ENCODE measurements at places on chromosomes 7 and 10.

GRCh38 chr10:30117812-30118501, 58.6 kb upstream of the JCAD start:
- DNase-seq = no peak

GRCh38 chr10:124640538-124641231, 103.5 kb downstream of the FAM53B start:
- DNase-seq = no peak

- DNase-seq = no peak
These were observed 30.3 kb downstream of the ITGB1 start for GRCh38 chr10:32927750-32928149.

DNA sequence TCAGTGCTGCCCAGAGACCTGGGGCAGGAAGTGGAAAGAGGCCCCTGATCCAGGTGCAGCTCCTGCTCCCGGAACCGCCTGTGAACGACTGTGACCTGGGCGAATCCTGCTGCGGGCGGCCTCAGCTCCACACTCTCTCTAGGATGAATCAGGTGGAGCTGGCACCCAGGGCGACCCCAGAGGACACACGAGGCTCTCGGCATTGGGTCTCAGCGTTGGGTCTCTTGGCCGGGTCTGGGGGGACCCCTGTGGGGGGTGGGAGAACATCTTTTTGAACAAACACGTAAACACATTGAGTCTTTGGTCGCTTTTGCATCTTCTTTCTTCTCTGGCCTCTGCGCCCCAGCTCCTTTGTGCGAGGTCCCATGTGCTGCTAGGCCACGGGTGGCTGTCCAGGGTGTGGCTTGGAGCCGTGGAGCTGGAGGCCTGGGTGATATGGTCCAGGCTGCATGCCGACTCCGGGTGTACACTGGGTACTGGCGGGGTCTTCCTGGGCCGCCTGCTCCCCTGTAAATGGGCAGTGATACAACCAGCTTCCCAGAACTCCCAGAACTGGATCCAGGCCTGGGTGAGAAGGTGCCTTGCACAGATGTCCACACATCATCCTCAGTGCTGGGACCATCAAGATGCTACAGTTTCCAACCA, 435.8 kb downstream of the DNAJB6 start:
- DNase-seq = no peak

GRCh38 chr10:56181607-56182006, 179.5 kb downstream of the ZWINT start:
- DNase-seq = no peak

GRCh38 chr10:122295451-122295809, 24.3 kb downstream of the BTBD16 start:
- no peak for DNase-seq

- DNase-seq = no peak
These were observed 20.6 kb upstream of the ATAD1 start for GRCh38 chr10:87838650-87839049.

DNA sequence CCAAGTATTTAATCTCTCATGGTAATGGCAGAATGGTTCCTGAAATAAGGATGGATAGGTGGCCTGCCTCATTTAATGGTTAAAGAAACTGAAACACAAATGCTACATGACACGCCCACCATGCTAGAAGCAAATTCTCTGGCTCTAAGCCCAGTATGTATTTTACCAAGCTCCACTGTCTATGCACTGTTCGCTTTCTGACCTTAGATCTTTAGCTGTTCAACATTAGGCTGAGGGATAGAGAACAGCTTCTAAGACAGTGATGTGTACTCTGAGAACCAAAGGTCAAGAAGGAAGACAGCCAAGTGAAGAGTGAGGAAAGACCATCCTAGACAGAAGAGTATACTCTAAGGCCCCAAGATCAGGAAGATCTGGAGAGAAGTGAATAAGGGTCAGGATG, 26.6 kb downstream of the FAM3C start:
- DNase-seq = no peak

DNA sequence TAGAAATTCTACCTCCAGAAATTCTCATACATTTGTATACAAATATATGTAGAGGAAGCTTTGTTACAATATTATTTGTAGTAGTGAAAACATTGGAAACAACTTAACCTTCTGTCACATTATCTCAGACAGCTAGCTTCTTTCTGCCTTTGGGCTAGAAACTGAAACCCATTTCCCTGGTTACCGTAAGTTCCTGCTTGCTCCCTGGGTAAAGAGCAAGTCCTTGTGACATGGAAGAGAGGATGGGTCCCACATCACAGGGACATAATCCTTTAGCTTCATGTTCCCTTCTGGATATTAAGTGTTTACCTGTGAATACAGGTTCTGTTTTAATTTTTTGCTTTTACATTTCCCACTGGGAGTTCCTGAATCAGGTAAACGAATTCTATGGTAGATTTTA, 41.8 kb downstream of the KLHDC10 start:
- no peak for DNase-seq

DNA sequence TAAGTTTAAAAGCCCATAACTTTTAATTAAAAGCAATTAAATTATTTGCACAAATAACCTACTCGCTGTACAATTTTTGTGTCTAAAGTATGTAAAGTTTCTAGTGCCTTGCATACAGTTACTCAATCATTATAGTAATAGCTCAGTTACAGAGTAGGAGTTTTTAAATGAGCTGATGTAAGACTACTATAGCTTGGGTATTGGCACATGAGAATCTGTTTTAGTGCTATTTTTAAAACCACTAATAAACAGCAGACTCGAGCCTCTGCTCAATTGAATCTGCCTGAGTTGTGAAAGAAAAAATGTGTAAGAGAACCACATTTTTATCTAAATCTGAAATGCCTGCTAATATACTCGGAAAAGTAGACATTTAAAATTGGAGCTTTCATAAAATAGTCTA, 31.1 kb downstream of the CTNNA3 start:
- no peak for DNase-seq

DNA sequence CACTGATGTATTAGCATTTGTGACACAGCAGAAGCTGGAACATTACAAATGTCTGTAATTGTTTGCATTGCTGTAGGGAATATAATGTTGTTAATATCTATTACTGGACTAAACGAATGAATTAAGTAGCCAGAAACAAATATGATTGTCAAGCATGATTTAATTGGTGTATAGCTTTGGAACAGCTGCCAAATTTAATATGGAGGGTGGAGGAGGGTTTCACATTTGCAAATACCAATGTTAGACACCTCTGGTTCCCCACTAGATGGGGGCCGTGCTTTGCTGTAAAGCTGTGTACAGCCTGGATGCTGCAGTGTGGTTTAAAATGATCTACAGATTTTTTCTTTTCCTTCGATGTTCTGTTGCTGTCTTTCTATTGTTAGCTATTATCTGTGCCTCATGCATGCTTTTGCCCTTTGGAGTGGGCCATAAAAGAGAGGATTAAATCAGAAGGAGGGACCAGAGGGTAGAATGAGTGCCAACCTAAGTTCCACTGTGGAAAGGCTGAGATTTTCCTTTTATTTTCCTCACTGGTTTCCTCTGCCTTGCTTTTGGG, 23.1 kb downstream of the DNAJB9 start:
- DNase-seq = peak; percentile 39

GRCh38 chr7:27361522-27361921, 118.9 kb downstream of the EVX1 start:
- no peak for DNase-seq

GRCh38 chr7:16655394-16655793, 9.4 kb downstream of the BZW2 start:
- no peak for DNase-seq

DNA sequence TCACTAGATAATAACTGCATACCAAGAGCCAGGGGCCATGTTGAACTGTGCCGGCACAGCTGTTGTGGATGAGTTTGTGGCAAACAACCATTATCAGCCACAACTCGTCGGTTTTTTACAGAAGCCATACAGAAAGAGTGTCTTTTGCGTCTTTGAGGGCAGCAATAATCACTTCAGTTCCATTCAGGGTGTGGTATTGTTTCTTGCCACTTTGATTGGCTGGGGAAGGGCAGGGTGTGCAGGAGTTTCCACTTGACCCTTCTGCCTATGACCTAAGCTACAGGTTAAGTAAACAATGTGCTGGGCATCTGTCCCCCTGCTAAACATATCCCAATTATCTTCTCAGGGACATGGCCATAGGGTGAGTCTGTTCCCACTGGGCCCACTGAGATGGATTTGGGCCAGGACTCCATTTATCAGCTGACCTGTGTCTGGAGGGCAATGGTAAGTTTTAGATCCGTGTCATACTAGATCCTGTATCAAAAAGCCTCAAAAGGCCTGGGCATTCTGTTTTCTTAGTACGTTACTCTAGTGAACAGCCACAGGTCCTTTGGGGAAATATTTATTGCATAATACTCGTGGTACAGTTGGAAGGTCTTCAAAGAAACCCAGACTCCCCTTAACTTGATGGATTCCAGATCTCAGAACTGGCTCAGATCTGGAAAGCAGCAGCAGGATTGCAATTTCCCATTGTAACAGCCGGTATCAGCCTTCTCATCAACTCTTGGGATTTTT, 15.9 kb downstream of the ZNF3 start:
- peak; percentile 21 for DNase-seq

DNA sequence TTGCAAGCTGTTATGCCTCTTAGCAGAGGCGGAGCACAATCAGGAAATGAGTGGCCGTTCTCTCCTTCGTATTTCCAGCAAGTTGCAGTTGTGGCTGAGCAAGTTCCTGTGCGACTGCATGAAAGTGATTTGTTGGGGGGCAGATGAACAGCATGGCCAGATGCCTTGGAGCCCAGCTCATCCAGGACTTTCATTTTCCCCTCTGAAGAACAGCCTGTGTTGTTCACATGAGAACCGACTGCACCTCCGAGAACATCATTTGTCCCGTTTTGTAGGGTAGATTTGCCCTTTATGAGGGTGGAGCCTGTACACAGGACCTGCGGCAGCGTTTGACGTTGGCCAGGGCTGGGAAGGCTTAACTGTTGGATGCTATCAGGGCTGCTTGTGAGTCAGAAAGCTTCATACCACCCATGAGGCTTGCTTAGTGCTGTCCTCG, 4.4 kb downstream of the BAG3 start:
- peak; percentile 49 for DNase-seq

- no peak for DNase-seq
These were observed 18.3 kb upstream of the ZNF12 start for GRCh38 chr7:6725003-6725402.

- no peak for DNase-seq
These were observed 232.1 kb downstream of the PTPRN2 start for GRCh38 chr7:158355456-158356065.

DNA sequence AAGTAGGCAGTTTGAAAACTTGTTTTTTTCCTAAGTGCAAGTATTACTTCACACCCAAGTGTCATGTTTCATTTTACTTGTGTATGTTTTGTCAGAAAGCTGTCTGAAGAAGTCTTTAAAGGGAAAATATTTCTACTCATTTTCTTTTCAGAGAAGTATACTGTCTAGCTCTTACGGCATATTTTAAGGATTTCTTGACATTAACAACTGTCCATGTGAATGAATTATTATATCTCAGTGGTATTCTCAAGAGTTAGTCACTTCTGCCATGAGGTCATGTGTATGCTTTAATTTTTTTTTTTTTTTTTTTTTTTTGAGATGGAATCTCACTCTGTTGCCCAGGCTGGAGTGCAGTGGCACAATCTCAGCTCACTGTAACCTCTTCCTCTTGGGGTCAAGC, 229.5 kb downstream of the BICC1 start:
- DNase-seq = no peak

- no peak for DNase-seq
These were observed 87.6 kb upstream of the SEMA3D start for GRCh38 chr7:85274454-85274853.

GRCh38 chr10:21687266-21688008, 153.4 kb downstream of the MLLT10 start:
- no peak for DNase-seq

DNA sequence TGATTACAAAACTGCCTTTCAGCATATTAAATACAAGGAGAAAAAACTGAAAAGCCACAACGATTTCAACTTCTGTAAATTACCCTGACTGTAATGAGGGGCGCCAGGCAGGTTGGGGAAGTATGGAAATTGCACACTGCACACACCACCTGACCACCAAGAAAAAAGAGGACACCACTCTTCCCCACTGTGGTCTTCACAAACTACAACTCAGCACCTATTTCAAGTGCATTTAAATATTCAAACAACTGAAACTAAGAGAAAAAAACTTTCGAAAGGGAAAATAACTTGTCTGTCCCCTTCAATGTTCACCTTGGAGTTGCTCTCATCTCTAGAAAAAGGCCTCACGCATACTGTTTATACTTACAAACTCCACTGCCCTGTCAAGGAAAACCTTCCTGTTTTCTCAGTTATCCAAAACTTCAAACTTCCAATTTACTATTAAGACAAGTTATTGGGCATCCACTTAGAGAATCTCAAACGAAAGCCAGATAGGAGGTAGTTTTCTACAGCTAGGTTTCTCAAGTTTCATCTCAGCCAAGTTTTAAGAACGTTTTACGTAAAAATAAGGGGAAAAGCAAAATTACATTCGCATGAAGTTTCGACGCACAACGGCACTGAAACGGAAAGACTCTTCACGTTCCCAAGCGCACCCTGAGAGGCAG, 1.4 kb downstream of the LARP4B start:
- no peak for DNase-seq

DNA sequence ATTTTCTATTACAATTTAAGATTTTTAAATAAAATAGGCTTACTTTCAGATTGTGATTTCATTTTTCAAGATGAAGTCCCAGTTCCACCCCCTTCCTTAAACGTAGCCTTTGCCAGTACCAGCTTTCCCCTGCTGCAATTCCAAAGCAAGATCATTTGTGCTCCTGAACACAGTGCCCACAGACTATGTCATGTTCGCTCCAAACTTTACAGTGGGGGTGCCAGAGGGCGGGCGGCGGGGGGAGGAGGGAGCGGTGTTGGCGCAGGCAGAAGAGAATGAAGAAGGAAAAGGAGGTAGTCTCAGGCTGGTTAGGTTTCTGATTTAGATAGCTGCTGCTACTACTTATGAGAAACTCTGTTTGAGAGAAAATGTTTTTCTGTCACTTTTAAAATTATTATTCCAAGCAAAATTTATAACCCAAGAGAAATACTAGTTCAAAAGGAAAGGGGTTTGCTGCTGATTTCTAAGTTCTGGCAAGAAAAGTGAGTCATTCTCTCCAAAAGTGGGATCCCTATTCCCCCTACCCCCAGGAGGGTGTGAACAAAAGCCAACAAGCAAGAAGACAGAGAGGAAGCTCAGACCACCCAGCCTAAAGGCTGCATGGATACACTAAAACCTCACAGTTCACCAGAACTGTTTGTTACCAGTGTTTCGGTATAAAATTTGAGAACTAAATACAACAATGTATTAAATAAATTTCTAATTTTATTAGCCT, 109.6 kb downstream of the SRPK2 start:
- DNase-seq = no peak

- no peak for DNase-seq
These were observed 89.0 kb downstream of the PHTF2 start for GRCh38 chr7:77887567-77887966.

GRCh38 chr7:130595986-130596385, 72.6 kb downstream of the COPG2 start:
- DNase-seq = no peak
